Iris pigment epithelial cell (primary cell): ENCODE measurements at places on chromosomes 2 and 18.
A peak's percentile ranks its signal among the peaks of the same experiment; 100 is the strongest.

- DNase-seq: peak; percentile 45
Measured at GRCh38 chr2:186256540-186256939, 229.5 kb upstream of the ZC3H15 start.

GRCh38 chr2:35852-36251, 10.5 kb downstream of the FAM110C start:
- DNase-seq: no peak

GRCh38 chr2:182351427-182351826, 75.4 kb downstream of the PDE1A start:
- no peak for DNase-seq

GRCh38 chr2:28680657-28681056, 71.0 kb upstream of the PPP1CB start:
- DNase-seq: no peak

DNA sequence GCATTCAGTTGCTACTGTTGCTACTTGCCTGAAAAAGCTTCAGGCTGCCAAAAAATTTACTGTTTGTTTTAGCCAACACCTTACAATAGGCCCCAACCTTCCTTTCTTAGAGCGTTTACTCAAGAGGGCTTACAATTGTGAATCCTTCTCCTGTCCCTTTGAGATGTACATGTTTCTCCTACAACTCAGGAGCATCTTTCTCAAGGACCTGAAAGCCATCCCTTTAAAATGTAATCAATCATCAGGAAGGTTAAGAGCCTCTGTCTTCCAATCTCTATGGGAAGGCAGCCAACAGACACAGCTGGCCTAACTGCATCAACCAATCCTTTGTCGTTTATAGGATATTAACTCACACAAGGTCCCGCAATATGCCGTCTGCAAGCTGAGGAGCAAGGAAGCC, 3.4 kb upstream of the IER3IP1 start:
- DNase-seq: no peak

DNA sequence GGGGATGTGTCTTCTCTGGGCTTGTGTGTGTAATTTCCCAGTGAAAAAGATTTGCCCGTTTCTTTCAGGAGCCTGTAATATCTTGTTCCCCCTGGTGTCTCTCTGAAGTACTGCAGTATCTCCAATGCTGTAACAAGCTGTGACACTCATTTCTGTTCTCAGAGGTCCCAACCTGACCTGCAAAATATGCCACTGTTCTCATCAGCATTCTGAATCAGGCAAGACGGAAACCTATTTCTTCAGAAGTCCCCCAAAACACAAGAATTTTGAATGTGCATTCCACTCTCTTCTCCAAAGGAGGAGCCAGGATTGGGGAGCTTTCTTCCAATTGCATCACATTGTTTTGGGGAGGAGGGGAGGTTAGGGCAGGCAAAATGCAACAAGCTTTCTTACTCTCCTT, 77.0 kb upstream of the CNGA3 start:
- DNase-seq: peak; percentile 67

- no peak for DNase-seq
Measured at GRCh38 chr2:230827774-230828271, 36.9 kb upstream of the ITM2C start.

GRCh38 chr2:85400023-85400422, 10.1 kb downstream of the CAPG start:
- no peak for DNase-seq

DNA sequence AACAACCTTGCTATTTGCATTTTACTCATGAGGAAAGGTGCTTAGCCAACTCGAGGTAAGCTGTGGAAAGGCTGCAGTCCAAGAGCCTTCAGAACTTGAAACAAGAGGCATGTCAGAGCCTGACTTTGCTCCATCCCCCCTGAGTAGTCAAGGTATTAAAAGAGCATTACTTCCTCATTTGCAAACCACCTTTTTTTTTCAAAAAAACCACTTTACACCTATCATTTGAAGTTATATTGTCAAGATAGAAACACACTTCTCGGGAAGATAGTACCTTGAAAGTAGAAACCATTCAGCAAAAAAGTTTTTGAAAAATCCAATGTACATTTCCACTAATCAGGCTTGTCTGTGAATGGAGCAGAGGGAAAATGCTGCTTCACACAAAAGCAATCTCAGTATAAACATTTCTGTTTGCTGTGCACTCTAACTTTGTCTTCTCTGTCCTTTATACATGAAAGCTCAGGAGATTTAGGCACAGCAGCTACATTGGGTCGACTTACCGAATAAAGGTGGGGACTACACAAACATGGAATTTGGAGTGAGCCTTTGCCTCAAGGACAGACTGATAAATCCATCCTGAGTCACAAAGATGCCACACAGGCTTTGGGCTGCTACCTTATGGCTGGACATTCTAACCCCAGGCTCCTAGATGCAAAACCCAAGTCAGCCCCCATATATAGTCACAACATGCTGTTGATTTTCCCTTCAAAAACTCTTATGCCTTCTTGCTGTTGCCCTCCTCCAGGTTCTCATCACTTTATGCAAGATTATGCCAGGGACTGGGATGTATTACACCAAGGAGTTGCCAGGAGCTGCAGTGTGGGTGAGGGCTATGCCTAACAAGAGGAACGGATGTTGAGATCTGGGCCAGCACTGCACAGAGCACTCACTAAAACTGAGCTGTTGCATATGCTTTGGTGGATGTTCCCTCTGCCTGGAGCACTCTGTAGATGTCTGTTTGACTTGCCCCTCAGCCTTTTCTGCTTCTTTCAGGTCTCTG, 41.4 kb upstream of the EML4 start:
- DNase-seq: no peak

- no peak for DNase-seq
Measured at GRCh38 chr18:79569720-79570119, 109.9 kb upstream of the CTDP1 start.

DNA sequence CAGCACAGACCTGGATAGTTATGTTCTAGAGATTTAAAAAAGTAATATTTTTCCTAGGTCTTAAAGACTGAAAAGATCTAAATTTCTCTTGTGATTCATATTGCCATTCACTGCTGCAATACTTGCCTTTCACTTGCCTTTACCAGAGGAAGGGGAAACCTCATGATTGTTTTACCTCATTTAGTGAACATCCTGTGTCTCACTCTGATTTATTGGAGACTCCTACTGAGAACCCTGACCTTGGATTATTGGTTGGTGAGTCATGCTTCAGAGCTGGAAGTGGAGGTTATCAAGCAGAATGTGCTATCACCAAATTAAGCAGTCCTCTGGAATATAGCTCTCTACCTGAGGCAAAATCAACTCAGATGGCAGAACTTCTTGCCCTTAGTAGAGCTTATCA, 500.5 kb downstream of the TSN start:
- peak; percentile 12 for DNase-seq

GRCh38 chr2:187988348-187988747, 303.3 kb upstream of the GULP1 start:
- no peak for DNase-seq

DNA sequence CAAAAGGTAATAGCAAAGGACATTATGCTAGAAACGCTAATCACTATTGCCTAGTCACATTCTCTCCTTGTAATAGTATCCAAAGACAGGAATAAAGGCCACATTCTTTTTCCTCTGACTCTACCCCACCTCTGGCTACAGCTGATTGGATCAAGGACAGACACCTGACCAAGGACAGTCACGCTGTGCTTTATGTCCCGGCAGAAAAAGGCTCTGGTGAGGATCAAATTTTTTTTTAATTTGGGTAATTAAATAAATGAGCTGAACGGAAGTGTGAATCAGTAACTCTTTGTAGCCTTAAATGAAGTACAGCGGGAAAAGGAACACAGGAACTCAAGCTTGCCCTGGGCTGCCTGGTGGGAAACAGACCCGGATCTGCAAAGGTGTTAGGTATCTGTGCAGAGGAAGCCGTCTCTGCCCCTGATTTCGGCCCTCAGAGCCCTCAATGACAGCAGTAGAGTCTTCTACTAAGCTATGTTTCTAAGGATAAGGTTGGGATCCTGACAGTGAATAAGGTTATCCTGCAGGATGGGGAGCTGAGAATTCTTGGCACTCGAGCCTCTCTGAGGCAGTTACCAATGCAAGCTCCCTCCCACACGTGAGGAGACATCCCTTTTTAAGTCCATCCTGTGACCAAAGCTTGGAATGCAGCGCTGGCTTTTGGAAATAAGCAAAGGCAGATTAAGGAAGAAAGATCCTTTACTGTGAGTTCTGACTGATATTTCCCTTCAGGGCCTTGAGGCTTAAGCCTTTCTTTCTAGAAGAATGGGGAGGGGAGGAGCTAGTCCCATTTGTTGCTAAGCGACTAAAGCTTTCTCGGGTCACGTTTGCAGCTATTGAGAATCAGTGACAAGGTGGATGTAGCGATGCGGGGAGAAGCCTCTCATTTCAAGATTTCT, 37.8 kb upstream of the IKZF2 start:
- DNase-seq: peak; percentile 59

GRCh38 chr2:209525834-209526281, 102.0 kb downstream of the MAP2 start:
- peak; percentile 94 for DNase-seq

DNA sequence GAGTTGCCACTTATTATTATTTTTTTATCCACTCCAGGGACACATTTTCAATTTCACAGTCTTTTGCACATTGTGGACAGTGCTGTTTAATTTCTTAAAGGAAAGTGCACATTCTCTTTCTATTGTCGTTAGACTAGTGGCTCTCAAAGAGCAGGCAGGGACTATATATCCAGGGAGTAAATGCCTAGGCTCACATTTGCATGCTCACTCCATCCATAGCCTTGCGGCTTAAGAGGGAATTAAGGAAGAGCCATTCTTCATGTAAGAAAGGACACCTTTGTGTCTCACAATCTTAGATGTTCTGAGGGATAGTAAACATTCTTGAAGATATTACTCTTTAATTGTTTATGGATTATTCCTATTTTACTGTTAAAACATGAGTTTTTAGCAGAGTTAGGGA, 70.8 kb downstream of the FIGN start:
- DNase-seq: no peak

- peak; percentile 96 for DNase-seq
Measured at GRCh38 chr2:215833531-215834162, 179.7 kb downstream of the MREG start.

GRCh38 chr2:158668001-158668765, 126.9 kb upstream of the DAPL1 start:
- DNase-seq: no peak

DNA sequence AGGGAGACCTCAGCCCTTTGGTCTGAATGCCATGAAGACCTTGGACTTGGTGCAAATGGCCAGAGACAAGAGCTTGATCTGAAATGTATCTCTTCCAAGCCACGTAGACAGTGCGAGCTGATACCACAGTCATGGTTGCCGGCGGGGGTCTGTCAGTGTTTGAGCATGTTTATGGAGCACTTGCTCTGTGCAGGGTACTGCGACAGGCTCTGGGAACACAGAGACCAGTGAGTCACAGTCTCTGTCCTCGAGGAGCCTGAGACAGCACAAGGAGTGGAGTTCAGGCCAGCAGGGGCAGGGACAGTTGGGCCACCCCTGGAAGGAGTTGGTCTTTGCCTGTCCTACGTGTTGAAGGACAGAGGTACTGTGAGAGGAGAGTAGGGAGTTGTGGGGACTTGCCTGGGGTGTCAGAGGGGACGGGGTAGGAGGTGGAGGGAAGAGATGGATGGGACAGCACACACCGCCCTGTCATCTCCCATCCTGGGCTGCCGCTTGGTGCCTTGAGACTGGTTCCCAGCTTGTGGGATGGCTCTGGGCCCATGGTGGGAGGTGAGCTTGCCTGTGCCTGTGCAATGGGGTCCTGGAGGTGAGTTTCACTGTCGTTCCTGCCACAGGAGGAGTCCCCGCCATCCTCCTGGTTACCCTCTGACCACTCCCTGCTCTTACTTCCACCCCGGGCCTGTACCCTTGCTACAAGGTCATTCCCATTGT, 39.5 kb downstream of the ATP6V1C2 start:
- DNase-seq: no peak

GRCh38 chr2:168079236-168079635, 168.2 kb downstream of the STK39 start:
- no peak for DNase-seq

DNA sequence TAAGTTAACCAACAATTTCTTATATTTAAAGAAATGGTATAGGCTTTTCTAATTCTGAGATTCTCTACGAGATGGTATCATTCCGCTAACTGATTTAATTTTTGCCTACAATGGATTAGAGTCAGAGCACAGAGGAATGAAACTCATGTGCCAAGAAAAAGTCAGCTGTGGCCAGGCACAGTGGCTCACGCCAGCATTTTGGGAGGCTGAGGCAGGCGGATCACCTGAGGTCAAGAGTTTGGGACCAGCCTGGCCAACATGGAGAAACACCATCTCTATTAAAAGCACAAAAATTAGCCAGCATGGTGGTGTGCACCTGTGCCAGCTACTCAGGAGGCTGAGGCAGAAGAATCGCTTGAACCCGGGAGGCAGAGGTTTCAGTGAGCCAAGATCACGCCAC, 17.0 kb upstream of the TTN start:
- DNase-seq: no peak

GRCh38 chr2:237662671-237663093, 35.3 kb downstream of the LRRFIP1 start:
- peak; percentile 95 for DNase-seq

- DNase-seq: no peak
Measured at GRCh38 chr2:110983133-110983532, 137.6 kb upstream of the BCL2L11 start.

GRCh38 chr2:5713101-5713500, 20.9 kb downstream of the SOX11 start:
- DNase-seq: no peak

GRCh38 chr2:160394153-160394552, 99.5 kb downstream of the RBMS1 start:
- no peak for DNase-seq

DNA sequence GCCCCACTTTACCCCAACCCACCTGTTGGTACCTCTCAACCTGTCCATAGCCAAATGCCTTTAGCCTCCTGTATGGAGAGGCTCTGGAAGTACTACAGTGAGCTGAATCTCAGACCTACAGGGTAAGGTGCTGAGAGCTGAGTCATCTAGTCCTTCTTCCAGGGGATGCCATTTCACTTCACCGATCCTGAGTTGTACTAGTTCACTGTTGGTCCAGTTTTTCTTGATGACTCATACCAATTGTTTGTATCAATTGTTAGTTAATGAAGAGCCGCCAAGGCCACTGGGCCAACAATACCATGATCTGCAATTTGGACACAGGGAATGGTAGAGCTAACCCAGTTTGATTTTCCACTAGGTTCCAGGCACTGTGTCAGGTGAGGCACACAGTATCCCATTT, 257.0 kb downstream of the CLIP4 start:
- DNase-seq: peak; percentile 61

- DNase-seq: no peak
Measured at GRCh38 chr2:152428800-152429582, 94.0 kb downstream of the FMNL2 start.

DNA sequence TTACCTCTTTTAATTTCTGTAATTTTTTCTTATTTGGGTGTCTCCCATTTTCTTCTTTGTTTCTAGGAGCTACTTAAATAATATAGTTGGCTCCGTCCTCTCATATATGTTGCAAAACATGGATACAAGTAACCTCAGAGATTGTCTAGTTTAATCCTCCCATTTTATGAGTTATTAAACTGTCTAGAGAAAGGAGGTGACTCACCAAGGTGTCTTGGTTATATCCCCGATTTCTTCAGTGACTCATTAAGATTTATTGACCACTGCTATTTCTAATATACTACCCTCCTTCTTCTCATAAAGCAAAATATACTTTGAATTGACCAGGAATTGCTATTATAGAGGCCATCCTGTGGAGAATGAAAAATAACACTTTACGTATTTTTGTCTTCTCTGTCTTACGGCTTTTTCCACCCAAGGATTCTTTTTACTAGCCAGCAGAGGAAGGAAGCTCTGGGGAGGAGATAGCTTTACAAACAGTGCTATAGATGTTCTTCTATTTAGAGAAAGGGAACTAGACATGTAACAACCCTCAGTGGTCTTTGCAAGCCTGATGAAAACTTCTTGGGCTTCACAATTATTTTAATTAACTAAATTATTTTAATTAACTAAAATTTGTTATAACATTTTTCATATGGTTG, 300.4 kb upstream of the TNP1 start:
- DNase-seq: peak; percentile 79
